ENCODE measurements at places on chromosomes 6 and 20.

DNA sequence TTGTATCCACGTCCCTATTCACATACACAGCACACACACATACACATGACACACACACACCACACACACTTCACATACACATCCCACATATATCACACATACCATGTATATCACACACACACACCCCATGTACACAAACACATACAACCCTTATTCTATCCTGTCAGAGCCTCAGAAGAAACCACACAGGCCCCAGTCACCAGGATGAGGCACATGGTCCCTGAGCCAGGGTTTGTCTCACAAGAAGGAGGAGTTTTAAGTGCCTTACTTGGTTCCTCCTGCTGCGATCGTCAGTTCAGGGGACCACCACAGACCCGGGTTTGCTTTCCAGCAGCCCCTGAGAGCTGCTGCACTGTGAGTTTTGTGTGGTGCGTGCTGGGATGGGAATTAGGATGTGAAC, 23.6 kb downstream of the BFSP1 start:
- no peak for DNase-seq

DNA sequence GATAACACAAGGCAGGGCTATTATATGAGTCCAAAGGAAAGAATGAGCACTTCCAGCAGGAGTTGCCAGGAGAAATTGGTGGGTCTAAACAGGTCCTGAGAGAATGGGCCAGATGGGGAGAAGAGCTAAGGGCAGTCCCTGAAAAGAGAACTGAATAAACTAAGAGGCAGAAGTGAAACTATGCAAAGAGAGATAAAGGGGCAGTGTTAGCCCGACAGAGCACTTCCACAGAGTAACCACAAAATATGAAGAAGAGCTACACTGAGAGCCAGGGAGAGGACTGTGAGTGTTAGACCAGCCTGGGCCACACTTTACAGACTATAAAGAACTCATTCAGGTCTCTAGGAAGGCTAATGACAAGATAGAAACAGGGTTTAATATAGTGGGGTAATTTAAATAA, 43.8 kb downstream of the RALGAPA2 start:
- DNase-seq, result no peak

DNA sequence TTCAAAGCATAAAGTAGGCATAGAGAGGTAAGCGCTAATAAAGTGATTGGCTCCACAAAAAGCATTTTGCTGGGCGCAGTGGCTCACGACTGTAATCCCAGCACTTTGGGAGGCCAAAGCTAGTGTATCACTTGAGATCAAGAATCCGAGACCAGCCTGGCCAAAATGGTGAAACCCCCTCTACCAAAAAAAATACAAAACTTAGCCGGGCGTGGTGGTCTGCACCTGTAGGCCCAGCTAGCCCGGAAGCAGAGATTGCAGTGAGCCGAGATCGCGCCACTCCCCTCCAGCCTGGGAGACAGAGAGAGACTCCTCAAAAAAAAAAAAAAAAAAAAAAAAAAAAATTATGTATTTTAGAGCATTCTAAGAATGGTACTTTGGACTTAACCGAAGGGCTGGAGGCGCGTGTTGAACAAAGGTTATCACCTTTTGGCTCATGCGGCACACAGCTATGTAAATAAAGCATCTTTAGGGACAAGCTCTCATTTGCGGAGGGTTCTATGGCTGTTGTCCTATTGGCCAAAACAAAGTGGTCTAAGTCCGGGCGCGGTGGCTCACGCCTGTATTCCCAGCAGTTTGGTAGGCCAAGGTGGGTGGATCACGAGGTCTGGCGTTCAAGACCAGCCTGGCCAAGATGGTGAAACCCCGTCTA, 17.4 kb downstream of the HFE start:
- no peak for DNase-seq

DNA sequence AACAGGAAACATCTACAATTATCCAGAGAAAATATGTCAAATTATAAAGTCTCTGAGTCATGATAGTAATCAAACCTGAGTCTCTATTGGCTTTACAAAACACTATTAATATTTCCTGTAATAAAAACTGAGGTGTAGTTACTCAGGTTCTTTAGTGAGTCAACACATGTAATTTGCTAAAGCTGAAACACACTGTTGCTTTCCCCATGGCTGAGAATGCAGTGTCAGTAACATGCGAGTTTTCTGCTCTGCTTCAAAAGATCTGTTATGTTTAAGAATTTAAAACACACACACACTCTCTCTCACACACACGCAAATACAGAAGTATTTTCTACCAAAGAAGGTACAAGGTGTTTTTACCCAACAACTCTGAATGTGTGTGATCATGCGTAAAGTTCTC, 38.6 kb downstream of the ATXN1 start:
- DNase-seq, result no peak

GRCh38 chr6:32218167-32218566, 5.7 kb downstream of the NOTCH4 start:
- DNase-seq, result no peak
